MM.1S (cell line): ENCODE measurements at places on chromosomes 16 and 17.

GRCh38 chr16:66678337-66678736, 18.2 kb downstream of the CMTM4 start:
- DNase-seq, result no peak

- no peak for DNase-seq
Measured at GRCh38 chr17:76378548-76379274, 5.7 kb upstream of the SPHK1 start.

DNA sequence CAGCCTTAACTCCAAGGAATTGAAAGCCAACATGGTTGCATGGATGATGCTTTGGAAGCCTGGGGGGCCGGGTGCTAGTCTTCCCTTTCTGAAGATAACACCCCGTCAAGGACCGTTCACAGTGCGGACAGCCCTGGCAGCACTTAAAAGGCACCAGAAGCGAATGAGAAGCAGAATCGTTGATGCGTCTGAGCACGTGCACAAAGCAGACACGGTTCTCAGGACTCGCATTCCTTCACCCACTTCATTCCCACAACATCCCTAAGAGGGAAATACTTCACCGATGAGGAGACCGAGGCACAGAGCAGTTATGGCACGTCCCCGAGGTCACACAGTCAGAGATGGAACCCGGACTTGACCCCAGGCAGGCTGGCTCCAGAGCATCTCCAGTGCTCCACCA, 14.2 kb downstream of the TRPV1 start:
- no peak for DNase-seq

- DNase-seq, result no peak
Measured at GRCh38 chr17:79607940-79608623, 2.8 kb downstream of the RBFOX3 start.

- DNase-seq, result no peak
Measured at GRCh38 chr16:1325673-1326371, 7.6 kb upstream of the BAIAP3 start.

GRCh38 chr16:57128771-57129389, 36.5 kb downstream of the CPNE2 start:
- no peak for DNase-seq

GRCh38 chr17:1447052-1447451, 9.0 kb downstream of the CRK start:
- DNase-seq, result no peak

DNA sequence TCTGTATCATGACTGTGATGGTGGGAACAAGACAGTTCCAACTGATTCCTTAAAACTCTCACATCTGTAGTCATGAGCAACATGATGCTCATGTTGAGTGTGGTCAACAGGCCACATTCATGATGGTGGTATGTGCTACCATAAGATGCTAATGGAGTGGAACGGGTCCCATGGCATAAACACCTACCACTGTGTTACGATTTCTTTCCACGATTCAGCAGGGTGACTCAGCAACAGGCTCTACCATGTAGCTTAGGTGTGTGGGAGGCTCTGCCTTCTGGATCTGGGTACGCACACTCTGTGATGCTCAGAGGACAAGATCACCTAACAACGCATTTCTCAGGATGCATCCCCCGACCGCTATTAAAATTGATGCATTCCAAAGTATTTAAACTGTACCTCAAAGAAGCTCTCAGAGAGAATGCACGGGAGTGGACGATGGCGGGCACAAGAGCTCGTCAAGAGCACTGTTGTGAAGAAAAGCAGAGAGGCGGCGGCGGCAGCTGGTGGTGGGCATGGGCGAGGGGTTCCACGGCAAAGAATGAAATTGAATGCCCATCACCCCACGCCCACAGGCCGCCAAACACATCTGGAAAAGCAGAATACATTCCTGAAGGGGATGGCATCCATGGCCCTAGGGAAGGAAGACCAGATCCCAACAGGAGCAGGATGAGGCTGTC, 133.3 kb downstream of the ZNF778 start:
- DNase-seq, result no peak

DNA sequence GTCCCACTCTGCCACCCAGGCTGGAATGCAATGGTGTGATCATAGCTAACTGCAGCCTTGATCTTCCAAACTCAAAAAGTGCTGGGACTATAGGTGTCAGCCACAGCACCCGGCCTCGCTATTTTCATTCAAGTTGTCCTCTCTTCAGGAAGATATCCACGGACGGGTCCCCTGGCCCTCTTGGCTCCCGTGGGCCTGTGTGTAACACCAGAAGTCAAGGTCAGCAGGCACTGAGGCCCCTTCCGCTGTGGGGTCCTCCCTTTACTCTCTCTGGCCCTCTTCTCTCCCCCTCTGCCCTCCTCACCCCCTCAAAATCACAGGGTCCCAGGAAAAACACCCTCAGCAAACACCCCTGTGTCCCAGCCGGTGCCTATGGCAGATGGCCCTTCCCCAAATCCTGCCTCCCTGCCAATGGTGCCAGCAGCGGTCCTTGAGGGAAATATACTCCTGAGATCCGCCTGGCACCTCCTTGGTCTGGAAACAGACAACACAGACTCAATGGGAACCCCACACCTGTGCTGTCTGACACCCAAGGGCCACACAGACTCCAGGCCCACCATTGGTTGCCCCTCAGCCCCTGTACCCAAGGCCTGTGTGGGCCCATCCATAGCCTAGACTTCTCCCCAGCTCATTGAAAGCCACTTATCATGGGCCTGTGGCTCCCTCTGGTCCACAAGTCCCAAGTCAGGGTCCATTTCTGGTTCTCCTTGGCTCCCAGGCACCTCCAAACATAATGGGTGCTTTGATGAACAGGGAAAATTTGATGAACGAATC, 221.5 kb downstream of the ZNF423 start:
- no peak for DNase-seq

DNA sequence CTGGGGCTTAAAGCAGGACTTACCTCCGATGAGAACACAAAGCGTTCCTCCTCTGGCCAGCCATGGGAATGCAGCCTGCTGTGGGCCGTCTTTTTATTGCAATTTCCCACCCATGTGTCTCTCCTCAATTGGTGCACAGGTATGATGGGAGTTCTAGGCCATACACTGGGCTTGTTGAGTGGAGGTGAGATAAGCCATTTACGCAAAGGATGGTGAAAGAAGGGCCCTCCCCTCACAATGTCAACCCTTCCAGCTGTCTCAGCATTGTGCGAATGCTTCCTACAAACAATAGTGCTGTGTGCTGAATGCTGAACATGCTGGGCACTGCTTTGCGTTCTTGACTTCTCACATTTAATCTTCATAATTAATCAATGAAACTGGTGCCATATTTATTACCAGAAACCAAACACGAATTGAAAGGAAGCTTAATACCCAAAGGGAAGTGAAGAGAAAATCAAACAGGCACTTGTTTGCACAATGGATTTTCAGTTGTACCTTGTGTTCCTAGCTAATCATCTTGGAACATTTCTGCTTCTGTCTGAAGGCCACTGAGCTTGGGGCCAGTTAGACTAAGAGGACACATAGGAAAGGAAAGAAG, at the start of gene GP2:
GP2 (minus strand) TSS at position 70 of the 598 bp plus-strand sequence. CDS start 1,082 bp downstream, outside the sequence.
- no peak for DNase-seq

- DNase-seq, result no peak
Measured at GRCh38 chr16:2015947-2016208, 3.7 kb upstream of the NPW start.

GRCh38 chr17:20263595-20263994, 203.7 kb downstream of the LGALS9B start:
- DNase-seq, result no peak

GRCh38 chr17:27217631-27218030, 76.3 kb upstream of the WSB1 start:
- DNase-seq, result peak; percentile 71

- DNase-seq, result no peak
Measured at GRCh38 chr17:17971431-17972125, 622 bp downstream of the TOM1L2 start.

DNA sequence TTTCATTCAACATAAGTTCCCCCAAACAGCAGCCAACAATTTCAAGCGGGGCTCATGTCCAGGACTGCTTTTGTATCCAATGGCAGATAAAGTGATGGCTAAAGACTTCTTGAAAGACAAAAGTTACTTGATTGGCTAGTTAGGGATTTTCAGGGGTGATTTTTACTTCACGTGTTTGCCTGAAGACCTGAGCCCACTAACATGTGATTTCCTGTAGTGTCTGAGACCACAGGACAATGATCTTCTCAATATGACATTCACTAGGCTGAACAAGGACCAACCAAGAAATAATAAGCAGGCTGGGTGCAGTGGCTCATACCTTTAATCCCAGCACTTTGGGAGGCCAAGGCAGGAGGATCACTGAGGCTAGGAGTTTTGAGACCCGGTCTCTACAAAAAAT, 10.4 kb downstream of the TVP23A start:
- DNase-seq, result no peak

DNA sequence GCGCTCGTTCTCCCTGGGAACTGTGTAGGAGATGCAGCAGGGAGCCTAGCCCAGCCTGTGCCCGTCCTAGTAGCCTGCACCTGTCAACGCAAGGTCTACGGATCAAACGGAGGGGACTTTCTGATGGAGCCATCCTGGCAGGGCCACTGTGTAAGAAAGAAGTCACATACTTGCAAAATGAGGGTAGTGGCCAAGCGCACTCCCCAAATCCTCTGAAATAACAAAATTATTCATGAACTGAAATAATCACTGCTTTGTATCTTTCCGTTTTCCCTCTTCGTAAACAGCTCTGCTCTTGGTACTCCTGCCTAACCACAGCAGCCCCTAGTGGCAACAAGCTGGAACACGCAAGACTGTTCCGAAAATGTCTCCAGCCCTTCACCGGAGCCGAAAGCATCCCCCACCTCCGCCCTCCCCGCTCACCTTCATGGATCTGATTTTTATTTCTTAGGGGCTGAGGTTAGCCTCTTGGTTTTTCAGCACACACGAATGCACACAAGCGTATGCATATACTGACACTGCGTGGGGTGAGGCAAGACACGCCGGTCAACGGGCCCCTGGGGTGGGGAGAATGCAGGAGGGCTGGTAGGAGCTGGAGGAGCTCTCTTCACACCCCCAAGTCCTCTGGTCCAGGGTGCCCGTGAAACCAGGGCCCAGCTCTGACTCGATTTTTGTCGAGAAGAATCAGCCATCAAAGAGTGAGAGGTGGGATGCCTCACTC, 100.8 kb downstream of the ABCC12 start:
- DNase-seq, result peak; percentile 19

DNA sequence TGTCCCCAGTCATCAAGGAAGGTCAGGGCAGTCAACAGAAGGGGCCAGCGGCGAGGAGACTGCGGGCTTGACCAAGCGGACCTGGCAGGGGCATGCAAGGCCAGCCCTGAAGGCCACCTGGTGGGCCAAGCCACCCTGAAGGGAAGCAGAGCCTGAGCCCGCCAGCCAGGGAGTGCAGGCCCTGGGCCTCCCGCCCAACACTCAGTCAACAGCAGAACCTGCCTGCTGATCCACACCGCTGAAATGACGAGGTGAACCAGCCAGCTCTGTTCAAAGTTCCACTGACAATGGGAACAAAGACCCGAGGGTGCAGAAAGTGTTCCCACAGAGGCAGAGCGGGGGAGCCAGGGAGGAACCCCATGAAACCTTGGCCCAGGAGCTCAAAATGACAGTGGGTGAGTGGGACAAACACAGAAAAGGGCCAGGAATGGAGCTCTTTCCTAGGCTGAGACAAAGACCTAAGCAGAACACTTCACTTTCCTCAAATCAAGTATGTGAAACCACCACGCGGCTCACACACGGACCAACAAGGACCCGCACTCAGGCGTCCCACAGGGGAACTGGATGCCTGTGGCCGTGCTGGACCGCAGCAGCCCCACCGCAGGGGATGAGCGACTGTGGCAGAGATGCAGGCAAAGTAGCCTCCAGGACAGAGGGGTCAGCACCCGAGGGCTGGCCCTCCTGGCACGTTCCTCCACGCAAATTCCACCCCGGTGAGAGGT, 12.0 kb downstream of the AXIN1 start:
- no peak for DNase-seq

DNA sequence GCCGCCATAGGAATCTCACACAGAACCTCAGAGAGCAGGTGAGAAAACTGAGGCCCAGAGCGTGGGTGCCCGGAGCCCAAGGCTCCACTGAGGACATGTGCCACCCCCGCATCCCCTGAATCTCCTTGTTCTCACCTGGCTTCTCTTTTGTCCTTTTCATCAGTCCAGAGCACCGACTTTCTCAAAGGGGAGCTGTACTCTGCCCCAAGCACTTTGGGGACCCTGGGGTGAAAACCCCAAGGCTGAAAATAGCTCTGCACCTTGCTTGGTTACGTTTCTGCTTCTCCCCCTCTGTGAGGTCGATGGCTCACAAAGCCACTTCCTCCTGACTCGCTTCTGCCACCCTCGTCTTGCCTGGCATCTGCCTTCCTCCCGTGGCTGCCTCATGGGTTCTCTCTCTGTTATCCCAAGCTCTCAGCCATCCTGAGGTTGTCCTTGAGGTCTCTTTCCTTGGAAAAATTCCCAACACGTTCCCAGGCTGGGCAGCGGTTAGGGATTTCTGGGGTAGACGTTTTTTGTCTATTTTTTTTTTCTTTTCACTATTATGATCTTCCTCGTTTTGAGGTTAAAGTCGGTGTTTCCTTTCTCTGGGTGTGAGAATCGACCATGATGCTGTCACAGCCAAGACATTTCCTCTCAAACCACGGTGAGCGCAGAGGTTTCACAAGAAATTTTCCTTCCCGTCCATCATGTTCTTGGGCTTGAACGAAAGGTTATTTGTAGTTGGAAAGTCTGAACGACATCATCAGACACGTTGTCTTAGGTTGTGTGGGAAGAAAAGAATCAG, 37.2 kb downstream of the IRF8 start:
- DNase-seq, result peak; percentile 52
